ENCODE measurements at places on chromosomes 16 and 17.

DNA sequence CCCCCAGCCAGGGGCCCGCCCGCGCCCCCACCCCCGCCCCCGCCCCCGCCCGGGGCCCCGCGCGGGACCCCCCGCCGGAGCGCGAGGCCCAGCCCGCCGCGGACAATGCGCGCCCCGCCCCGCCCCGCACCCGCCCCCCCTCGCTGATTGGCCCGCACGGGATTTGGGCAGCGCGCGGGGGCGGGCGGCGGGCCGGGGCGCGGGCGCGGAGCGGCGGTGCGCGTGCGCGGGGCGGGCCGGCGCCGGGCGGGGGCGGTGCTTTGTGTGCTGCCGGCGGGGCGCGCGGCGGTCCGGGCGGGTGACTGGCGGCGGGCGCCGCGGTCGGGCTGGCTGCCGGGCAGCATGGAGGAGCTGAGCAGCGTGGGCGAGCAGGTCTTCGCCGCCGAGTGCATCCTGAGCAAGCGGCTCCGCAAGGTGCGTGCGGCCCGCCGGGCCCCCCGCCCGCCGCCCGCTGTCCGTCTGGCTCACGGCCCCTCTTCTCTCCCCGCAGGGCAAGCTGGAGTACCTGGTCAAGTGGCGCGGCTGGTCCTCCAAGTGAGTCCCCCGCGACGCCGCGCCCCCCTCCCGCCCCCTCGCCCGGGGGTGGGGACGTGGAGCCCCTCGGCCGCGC lies at the start of gene CBX2:
TSS of gene CBX2 (plus strand) at position 255 of the 610 bp plus-strand sequence. CDS start at position 343, 88 bp downstream.
- DNase-seq = peak; percentile 66

GRCh38 chr16:15581127-15581815 lies 61.7 kb downstream of the MARF1 start:
- DNase-seq = no peak

DNA sequence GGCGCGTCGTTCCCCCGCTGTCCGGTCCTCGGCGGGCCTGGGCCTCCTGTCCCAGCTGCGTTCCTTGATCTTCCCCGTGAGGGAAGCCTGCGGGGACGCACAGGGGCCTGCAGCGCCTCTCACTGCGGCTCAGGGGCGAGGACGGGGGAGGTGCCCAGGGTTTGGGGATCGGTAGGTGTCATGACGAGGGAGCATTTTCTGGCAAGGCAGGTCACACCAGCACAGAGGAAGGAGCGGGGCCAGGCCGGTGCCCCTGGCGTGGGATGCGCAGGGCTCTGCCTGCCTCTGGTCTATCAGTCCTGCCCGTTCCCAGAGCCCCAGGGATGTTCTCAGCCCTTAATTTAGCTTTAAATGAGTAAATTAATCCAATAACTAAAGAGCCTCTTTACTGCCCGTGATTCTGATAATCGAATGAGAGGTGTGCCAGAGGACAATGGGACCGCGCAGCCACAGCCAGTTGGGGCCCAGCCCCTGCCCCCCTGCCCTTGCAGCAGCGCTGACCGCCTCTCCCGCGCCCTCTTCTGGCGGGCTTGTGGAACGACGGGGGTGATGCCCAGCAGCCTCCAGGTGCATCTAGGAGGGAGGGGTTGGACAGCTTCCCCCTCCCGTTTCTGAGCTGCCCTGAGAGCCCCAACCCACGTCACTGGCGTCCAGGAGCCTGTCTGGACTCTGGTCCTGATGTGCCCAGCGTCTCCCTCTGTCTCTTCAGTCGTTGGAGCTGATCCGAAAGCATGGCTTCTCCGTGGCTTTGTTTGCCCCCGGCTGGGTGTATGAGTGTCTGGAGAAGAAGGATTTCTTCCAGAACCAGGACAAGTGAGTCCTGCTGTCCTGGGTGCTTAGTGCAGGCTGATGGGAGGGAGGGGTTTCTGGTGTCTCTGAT lies 7.9 kb downstream of the ENGASE start:
- peak; percentile 26 for DNase-seq

DNA sequence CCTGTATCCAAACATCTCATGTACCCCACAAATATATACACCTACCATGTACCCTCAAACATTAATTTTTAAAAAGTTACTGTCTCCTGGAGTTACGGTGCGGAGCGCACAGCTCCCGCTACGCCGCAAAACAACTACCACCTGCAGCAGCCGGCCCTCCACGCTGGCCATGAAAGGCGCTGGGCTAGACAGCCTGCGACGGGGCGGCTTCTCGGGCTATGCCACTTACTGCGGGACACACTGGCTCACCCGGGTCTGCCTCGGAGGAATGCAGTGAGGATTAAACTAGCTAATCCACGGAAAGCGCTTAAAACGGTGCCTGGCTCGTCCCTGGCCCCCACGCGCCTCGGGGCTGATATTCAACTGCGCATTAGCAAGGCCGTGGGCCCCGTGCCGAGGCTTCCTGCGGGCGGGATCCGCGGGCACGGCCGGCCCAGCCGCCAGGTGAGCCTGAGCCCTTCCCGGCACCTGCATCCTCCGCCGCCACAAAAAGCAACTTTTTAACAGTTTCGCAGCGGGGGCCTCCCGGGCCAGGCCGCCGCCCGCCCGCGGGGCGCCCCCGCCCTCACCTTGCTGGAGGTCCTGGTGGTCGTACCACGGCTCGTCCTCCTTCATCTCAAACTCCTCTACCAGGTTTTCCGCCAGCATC lies 633 bp downstream of the CDR2 start:
- no peak for DNase-seq

- no peak for DNase-seq
These were observed 15.3 kb downstream of the HSD11B2 start for GRCh38 chr16:67445913-67446907.

DNA sequence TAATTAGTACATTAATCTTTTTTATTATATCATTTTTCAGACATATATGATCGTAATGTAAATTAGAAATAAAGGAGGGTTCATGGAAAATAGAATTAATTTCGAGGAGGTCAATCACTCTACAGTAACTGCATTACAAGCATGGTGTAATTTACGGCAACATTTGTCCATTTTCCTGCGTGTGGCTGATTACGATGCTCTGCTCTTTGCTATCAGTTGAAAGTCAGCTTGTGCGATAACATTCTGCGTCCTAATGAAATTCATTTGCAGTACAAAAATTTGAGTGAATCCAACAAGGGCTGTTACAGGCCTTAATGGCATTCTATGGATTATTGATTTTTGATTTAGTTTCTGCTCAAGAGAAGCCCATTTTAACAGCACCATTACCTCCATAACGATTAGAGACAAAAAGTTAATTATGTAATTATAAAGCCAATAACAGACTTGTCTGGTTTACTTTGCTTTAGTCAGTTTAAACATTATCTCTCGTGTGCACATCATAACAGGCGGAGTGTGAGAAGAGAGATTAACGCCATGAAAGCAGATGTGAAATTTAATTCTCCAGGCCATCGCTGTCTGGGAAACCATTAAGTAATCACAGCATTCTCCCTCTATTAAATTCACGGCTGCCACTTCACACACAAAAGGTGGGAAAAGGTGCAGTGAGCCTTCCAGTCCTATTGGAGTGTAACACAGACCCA lies 256.4 kb upstream of the IRX3 start:
- no peak for DNase-seq

Measured in NCI-H1105 (cell line).